ENCODE measurements at places on chromosomes 1 and 21. TPM values are rescaled to one million over a fixed set of nuclear protein-coding genes. Genes with fewer than 3 reads are reported as not detected.

- DNase-seq = no peak
These were observed 85.8 kb downstream of the GLIS1 start for GRCh38 chr1:53653200-53653575.

DNA sequence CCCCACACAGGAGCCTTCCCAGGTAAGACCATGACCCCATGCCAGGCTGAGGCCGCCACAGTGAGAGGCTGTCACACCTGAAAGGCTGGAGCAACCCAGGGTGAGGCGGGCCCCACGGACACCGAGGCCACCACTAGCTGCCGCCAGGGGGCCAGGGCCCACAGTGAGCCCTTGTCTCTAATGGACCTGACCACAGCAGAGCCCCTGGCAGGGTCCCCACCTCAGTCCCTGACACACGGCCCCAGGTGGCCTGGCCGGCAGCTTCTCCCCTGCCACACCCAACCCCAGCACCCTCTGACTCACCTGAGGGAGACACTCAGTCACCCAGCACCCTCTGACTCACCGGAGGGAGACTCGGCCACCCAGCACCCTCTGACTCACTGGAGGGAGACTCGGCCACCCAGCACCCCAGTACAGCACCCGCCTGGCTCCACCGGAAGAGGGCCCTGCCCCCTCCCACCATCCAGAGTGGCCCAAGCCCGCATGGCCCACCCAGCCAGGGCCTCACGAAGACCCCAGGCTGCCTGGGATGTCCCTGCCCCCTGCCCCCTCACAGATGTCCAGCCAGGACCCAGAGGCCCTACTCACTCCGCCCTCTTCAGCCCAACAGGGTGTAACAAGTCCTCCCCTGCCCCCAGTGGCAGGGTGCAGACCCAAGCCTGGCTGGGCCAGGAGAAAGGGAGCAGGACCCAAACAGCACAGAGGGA, 4.4 kb downstream of the DVL1 start:
- no peak for DNase-seq

- DNase-seq = no peak
These were observed 823 bp upstream of the KIF1B start for GRCh38 chr1:10209590-10209904.

DNA sequence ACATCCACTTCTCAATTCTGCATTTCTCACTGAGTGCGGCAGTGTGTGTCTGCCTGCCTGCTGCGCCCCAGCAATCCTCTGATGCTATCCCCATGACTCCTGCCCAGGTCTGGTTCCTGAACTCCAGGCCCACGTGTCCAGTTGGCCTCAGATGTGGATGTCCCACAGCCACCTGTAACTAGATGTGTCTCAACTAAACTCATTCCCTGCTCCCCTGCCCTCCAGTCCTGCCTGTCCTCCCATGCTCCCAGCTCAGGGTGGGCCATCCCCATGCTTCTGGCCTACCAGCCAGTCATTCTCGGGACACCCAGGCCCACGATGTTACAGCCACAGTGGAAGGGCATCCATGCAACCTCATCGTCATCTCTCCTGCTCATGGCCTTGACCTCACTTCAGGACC, 76.8 kb downstream of the STUM start:
- DNase-seq = no peak

DNA sequence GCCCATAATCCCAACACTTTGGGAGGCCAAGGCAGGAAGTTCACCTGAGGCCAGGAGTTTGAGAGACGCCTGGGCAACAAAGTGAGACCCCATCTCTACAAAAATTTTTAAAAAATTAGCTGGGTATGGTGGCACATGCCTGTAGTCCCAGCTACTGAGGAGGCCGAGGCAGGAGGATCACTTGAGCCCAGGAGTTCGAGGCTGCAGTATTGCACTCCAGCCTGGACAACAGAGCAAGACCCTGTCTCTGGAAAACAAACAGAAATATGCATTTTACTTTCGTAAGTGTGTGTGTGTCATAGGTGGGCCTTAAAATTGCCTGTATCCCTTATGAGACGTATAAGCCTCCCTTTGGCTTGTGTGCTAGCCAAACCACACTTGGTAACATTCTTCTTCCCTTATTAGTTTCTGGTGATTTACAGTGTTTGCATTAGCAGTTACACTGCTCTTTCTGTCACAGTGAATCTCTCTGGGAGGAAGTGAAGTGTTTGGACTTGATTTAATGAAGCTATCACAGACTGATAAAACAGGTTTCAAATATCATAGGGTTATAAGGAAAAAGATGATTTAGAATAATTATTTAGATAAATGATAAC, 48.9 kb upstream of the KIF26B start:
- no peak for DNase-seq

DNA sequence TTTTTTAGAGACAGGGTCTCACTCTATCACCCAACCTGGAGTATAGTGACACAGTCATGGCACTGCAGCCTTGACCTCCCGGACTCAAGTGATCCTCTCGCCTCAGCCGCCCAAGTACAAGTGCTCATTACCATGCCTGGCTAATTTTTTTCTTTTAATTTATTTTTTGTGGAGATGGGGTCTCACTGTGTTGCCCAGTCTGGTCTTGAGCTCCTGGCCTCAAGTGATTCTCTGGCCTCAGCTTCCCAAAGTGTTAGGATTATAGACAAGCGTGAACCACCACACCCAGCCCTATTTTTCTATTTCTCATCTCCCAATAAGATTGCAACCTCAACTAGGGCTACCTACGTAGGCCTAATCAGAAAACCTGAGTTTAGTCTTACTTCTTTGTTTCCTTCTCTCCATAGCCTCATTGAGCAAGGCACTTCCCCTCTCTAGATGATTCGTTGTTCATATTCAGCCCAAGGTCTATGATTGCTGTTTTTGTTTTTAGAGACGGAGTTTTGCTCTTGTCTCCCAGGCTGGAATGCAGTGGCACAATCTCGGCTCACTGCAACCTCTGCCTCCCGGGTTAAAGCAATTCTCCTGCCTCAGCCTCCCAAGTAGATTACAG, 1.1 kb upstream of the KPNA6 start:
- no peak for DNase-seq

DNA sequence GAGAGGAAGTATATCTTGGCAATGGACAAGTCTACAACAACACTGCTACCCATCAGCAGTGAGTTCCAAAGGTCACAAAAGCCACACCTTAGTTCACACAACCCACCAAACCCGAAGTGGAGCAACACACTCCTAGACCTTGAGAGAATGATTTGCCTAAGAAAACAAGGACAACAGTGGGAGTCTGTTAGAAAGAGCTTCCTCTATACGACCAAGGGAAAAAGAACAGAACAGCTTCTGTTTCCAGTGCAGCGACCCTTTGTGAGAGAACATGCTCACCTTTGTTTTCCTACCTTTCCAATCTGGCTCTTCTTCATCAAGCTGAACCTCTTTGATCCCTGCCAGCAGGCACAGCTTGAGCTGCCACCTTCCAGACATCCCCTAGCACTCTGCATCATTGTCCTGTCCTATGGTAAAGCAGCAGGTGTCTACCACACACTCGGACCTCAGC, 56.7 kb upstream of the PALMD start:
- DNase-seq = no peak

- DNase-seq = no peak
These were observed 13.1 kb downstream of the CD1E start for GRCh38 chr1:158366783-158367182.

The RHD gene
- not detected for total RNA-seq

GRCh38 chr1:156941675-156942074, 21.2 kb downstream of the LRRC71 start:
- no peak for DNase-seq

DNA sequence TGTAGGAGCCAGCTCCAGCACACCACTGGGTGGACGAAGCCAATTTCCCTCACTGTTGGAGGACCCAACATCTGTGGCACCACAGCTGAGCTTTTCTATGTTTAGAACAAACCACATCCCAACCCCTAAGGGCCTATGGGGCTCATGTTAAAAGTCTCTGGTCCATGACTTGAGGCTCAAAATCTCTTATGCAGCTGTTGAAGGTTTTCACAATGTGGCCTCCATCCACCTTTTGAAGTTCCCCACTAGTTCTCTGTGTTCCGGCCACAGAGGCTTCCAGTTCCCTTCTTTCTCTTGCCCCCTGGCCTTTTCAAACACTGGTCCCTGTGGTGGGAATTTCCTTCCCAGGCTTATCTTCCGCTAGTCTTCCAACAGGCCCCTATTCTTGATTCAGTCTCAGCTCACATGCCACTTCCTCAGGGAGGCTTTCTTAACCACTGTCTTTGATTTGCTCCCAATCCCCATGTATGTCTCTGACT, 3.9 kb upstream of the IFNLR1 start:
- DNase-seq = no peak

DNA sequence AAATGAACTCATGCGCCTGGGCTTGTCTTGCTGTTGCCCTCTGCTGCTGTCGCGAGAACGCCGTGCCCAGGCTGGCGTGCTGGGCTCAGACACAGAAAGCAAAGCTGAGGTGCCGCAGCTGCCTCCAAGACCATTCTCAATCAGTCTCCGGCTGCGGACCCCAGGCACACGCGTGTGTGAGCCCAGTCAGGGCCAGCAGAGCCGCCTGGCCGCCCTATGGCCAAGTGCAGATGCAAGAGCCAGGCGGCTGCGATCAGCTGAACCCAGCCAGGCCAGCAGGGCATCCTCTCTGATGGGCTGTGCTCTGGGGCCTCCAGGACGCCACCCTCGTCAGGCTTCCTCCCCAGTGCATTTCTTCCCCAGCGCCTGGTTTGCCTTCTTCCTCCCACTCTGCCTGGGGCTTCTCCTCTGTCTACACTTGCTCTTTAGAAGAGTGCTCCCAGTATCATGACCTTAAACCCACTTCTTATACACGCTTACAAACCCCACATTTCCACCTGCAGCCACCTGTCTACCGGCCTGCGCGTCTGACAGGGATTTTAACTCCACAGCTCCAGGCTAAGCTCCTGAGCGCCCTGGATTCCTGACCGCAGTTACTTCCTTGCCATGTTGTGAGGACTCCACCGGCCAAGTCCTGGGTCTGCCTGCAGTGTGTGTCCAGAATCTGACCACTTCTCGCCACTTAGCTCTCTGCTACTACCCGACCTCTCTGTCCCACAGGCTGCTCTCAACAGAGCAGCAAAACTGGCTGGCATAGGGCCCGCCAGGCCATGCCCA, 21.7 kb upstream of the LRRC47 start:
- no peak for DNase-seq

The C1QTNF12 gene
- 0.55 TPM for total RNA-seq

DNA sequence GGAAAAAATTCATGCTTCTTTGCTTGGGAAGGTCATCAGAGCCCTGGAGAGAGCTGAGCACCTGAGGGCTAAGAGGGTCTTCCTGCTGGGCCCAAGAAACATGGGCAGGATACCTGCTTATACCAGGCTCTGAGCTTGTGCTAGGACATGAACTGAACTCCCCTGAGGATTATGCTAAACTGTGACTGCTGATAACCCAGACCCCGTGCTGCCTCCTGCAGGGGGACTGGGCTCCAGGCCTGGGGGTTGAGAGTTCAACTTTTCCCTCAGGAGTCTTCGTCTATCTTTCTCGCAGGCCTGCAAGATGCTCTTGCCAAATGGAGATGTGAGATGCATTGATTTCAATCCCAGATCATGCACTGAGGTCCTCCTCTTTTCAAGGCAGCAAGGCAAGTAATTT, 368.5 kb downstream of the HHAT start:
- no peak for DNase-seq

GRCh38 chr21:43467785-43468184, 40.9 kb upstream of the SIK1 start:
- no peak for DNase-seq

DNA sequence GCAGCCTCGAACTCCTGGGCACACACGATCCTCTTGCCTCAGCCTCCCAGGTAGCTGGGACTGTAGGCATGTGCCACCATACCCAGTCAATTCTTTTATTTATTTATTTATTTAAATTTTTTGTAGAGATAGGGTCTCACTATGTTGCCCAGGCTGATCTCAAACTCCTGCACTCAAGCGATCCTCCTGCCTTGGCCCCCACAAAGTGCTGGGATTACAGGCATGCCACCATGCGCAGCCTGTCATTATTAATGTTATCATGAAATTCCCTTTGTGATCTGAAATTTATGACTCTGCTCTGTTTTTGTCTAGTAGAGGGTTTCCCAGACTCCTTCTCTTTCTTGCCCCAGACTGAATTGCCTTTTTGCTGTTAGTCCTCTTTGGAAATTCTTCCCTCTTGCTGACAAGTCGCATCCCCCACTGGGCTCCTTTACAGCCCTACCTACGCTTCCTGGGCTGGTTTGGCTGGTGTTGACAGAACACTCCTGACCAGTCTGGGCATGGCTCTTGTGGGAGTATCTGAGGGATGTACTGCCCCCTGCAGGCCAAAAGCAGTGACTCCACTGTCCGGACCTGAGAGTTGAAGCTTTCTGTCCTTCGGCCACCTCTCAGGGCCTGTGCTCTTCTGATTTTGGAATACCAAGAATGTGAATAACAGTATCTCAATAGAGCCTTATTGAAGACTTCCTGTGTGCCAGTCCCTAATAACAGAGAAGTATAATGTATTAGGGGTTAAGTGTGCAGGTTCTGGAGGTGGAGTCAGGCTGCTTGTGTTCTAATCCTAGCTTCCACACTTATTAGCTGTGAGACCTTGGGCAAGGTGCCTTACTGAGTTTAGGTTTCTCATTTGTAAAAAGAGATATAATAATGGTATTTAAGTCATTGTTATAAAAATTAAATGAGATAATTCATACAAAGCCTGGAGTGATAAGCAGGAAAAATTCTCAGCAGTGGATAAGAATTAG, 28.2 kb downstream of the TCEANC2 start:
- peak; percentile 36 for DNase-seq

GRCh38 chr21:41802684-41803083, 35.8 kb upstream of the RIPK4 start:
- DNase-seq = peak; percentile 75

DNA sequence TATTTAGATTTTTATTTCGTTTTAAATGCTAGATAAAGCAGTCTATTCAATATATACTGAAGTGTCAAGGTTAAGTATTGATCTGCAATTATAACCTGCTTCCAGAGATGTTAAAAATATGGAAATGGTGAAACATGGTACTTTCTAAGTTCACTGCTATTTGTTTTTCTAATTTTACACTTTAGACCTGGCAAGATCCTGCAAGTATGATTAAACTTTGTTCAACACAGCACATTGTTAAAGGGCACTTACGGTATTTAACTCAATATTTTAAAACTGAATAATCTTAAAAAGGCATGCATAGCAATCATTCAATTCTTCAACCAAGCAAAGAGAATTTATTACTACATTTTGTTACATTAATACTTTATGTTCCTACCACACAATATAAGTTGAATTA, 35.7 kb upstream of the ZZZ3 start:
- no peak for DNase-seq

- DNase-seq = no peak
These were observed 75.2 kb upstream of the B3GALT5 start for GRCh38 chr21:39537571-39537970.

- no peak for DNase-seq
These were observed 447.7 kb downstream of the DISC1 start for GRCh38 chr1:232074265-232074664.

- DNase-seq = peak; percentile 38
These were observed 49.8 kb downstream of the ARHGEF16 start for GRCh38 chr1:3504151-3504821.

Data from left ventricle myocardium inferior (tissue), 1 donor.